Activated CD4-positive, CD25-positive, alpha-beta regulatory T cell treated with anti-CD3 and anti-CD28 coated beads, Interleukin-2, amount 50 U/mL, for 16 hours (primary cell): ENCODE measurements at places on chromosomes 1 and 21.

- no peak for DNase-seq
Observed at GRCh38 chr21:23853796-23854379, 1753.4 kb downstream of the MRPL39 start.

DNA sequence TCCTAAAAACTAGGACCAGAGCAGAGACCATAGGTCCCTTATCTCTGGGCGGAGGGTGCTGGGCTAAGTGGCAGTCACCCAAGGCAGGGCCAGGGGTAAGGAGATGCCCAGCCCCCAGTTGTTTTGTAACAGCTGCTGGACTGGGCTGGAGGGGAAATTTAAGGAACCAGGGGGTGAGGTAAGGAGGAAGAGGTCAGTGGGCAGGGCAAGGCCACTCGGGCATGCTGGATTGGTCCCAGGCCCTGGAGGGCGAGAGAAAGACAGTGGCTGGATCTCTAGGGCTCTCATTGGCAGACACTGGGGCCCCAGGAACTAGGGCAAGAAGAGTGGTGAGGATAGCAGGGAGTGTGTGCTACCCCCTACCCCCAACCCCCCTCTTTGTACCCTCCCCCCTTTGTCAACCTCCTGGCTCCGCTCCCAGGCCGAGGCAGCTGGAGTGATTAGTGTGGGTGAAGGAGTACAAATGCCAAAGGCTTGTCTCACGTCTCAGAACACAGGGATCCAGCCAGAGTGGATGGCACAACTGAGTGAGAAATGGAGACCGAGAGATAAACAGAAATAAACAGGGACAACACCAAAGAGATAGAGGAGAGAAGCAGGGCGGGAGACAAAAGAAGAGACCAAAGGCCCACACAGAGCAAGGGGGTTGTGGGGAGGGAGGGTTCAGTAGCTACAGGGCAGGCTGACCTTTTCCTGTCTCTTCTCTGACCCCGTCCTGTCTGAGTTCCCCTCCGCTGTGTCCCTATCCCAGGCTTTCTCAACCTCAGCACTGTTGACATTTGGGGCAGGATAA lies 20.5 kb upstream of the THRAP3 start:
- DNase-seq = no peak

DNA sequence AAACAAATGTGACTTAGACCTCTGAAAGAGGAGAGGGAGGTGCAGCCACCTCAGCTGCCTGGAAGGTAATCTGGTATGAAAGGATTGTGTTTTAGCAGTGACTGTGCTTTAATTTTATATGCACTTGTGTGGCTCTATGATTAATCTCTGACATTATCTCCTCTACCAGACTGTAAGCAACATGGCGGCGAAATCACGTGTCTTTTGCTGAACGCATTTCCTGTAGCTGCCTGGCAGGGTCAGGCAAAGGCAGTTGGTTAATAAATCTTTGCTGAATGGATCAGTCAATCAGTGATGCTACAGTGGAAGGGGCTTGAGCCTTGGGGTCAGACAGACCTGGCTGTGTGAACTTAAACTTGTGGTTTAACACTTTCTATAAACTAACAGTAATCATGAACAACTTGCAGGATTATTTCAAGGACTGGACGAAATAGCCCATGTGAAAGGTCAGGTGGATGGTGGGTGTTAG lies 96.9 kb downstream of the ADSS2 start:
- DNase-seq = no peak

DNA sequence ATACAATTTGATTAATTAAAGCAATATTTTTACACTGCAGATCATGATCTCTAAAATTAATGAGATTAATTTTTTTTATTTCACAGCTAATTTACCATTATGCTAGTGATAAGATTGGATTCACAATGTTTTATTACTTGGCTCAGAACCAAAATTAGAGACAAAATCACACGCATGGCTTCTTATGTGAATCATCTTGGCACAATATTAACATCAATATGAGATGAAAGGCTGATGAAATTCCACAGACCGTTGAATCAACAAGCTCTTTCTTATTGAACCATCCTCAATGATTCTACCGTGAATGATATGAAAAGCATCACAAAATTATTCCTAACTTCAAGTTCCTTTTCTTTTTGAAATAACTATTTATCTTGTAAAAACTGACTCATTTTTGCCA lies 544.9 kb downstream of the KCNT2 start:
- no peak for DNase-seq

DNA sequence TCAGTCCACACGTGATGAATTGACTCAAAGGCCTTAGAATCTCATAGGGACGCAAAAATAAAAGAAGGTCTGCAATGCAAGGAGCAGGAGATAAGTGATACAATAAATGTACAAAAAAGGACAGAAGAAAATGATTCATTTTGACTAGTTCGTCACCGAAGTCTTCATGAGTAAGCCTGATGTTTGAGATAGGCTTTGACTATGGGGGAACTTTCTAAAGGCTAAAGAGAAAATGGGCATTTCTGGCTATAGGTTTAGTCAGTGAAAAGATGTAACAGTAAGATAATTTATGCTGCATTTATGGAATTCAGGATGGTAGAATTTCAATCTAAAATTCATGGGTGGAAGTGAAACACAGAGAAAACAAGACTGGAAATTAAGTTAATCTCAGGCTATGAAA lies 163.0 kb downstream of the ADGRL4 start:
- DNase-seq = no peak
